ENCODE measurements at places on chromosomes 2 and 18. TPM values are rescaled to one million over a fixed set of nuclear protein-coding genes. Genes with fewer than 3 reads are reported as not detected.

DNA sequence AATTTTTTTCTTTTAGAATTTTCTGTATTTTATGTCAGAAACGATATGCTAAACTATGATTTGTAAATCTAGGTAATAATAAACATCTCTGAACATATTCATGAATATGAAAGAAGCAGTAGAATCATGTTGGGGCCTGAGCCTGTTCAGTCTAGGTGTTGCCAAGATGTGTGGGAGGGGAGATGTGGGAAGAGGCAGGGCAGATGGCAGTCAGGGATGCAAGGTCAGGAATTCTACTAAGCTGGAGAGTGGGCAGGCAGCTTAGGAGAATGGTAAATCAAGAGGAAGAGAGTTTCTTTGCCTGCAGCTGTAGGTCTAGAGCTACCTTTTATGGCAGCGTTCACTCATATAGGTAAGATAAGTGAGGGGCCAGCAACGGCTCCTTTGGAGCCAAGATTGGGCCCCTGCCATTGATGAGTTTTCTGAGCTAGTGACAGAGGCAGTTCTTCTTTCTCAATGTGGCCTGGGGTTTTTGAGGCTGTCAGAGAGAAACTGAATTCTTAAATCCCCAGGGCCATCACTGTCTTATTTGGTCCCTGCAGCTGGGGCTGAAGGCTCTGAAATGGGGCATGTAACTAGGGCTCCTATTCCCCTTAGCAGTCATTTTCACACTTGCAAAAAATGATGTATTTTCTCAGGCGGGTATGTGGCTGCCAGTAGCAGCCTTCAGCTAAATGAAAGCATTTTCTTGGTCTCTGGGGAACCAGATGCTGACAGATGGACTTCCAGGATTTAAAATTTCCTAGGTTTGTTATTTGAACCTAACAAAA, 232.8 kb downstream of the PIK3C3 start:
- DNase-seq = no peak

DNA sequence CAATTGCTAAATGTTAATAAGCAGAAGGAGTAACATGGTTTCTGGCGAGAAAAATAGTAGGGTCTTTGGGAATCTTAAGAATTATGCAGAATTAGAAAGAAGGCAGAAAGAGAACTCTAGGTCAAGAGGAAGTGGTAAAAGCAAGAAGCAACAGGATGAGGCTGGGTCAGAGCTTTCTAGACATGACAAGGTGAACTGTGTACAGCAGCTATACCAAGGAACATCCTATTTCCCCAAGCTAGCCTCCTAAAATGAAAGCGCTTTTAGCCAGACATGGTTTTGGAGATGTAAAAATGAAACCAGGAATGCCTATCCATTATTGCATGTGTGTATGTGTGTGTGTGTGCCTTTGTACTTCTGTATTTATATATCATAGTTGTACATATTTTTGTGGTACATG, 42.3 kb upstream of the STAT1 start:
- DNase-seq = no peak

- DNase-seq = no peak
These were observed 15.9 kb downstream of the SLC14A1 start for GRCh38 chr18:45739848-45740247.

DNA sequence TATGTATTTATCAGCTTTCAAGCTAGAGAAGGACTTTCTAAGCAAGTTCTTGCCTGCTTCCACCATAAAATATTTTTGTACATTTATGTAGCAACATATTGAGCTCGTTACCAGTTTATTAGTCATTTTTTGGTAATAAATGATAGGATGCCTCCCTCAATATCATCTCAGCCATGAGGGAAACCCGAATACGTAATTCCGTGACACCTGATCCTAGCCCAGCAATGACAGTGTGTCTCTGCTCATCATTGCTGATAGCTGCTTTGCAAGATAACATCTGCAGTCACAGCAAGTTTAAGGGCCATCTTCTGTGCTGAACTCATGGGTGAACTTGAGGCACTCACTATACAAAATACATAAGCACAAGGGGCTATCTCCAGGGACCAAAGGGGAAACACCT, 62.2 kb downstream of the COL6A3 start:
- no peak for DNase-seq

DNA sequence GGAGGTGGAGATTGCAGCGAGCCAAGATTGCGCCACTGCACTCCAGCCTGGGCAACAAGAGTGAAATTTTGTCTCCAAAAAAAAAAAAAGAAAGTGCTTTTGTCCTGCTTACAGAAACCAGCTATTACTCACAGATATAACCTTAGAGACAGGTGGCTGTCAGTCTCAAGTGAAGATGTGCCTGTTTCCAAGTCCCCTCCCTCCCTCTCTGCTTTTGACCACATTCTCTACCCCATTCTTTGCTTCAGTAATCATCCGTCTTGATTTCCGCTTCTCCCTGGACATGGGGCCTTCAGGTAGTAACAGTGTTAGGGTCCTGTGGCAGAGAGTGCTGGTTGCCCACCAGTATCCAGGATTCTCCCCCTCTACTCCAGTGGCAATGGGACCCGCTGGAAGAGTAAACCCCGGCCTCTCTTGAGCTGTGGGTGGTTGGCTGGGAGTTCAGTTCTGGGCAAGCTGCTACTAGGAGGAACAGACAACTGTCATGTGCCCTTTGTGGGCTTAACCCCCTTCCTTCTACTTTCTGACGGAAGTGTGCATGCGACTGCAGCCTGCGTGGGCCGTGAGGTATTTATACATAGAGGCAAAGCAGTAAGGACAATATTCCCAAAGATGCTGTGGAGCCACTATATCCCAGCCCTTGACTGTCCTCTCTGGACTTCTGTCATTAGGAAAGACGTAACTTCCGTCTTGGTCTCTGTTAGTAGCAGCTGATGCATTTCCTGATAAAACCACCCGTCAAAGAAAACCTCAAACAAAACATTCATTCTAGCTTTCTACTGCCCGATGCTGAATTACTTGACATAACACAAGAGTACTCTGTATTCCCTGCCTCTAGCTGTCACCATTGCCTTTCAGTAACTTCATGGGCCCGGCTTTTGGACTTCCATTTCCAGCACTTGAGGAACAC, 17.8 kb downstream of the PDCL3 start:
- no peak for DNase-seq

GRCh38 chr18:2853926-2854664, 7.3 kb downstream of the EMILIN2 start:
- DNase-seq = no peak

GRCh38 chr2:170607171-170607570, 108.0 kb upstream of the SP5 start:
- DNase-seq = no peak

The FAP gene
- 11.1 TPM for polyA plus RNA-seq

The DSC1 gene
- 1.8 TPM for polyA plus RNA-seq

The HOXD3 gene
- 21.7 TPM for polyA plus RNA-seq

The NOSTRIN gene
- 30.9 TPM for polyA plus RNA-seq

Data from left renal cortex interstitium (tissue), 4 donors.